ENCODE measurements at places on chromosomes 16 and 17.

- DNase-seq: no peak
Measured at GRCh38 chr17:48102043-48102750, 919 bp upstream of the CBX1 start.

DNA sequence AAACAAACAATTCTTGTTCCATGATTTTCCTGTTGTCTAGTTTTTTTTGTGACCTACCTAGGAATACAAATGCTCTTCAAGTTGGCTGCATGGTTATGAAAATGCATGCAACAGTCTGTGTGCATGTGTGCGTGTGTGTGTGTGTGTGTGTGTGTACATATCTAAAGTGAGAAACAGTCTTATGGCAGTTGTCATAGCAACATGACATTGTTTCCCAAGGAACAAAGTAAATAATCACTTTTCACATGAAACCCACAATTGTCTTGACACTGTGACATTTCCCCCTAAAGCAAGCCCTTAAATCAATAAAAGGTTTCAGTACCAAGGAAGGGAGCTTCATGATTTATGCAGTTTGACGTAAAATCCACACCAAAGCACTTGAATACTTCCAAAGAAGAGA is 758.4 kb downstream of the CDH8 start:
- DNase-seq: no peak

DNA sequence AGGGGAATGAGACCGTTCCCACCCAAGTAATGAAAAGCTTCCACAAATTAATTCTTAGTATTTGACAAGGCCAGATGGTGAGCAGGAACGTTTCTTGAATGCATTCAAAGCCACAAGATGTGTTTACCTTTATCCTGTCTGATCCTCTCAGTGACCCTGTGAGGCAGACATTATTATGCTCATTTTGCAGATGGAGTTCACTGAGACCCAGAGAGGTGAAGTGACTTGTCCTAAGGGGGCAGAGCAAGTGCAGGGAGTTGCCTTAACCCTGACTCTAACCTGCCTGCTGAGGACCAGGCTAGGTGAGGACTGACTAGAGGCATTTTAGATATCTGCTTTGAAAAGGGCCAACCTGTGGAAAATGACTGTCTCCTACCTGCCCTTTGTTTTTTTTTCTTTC is 156.7 kb downstream of the HAPSTR1 start:
- DNase-seq: no peak

GRCh38 chr16:4654011-4654963 is 29.7 kb downstream of the MGRN1 start:
- no peak for DNase-seq

- DNase-seq: no peak
Measured at GRCh38 chr17:3845291-3845620, 790 bp downstream of the NCBP3 start.

DNA sequence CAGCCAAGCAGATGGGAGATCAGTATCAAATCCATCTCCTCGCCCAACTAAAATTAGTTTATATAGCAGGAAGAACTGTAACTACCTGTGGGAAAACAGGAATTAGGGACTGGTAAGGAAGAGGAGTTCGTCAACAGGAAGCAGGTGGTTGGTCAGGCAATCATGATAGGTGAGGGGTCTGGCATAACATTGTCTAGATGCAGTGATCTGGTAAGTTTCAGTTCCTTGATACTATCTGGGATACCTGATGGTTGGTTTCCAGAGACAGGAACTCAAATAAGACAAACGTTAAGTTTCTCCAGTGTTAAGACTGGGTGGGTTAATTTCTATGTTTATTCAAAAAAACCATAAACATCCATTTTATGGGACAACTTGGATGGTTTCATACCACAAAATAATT is 53.8 kb downstream of the CEP112 start:
- DNase-seq: no peak

DNA sequence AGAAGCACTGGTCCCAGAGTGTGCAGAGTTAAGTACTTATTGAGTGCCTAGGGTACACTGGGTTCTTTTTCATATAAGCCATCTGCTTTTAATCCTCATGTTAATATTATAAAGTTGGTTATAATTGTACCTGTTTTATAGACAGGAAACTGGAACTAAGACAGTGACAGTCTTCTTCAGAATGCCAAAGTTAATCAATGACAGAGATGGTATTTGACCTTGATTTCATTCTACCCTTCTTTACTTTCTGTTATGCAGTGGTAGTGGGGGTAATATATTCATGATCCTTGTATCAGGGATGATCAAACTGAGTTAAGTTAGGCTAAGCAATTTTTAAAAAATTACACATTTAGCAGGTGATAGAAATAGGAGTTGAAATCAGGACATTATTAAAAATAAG is 108.6 kb upstream of the GOT2 start:
- DNase-seq: no peak

- no peak for DNase-seq
Measured at GRCh38 chr16:2090777-2091546, 43.2 kb downstream of the TSC2 start.

DNA sequence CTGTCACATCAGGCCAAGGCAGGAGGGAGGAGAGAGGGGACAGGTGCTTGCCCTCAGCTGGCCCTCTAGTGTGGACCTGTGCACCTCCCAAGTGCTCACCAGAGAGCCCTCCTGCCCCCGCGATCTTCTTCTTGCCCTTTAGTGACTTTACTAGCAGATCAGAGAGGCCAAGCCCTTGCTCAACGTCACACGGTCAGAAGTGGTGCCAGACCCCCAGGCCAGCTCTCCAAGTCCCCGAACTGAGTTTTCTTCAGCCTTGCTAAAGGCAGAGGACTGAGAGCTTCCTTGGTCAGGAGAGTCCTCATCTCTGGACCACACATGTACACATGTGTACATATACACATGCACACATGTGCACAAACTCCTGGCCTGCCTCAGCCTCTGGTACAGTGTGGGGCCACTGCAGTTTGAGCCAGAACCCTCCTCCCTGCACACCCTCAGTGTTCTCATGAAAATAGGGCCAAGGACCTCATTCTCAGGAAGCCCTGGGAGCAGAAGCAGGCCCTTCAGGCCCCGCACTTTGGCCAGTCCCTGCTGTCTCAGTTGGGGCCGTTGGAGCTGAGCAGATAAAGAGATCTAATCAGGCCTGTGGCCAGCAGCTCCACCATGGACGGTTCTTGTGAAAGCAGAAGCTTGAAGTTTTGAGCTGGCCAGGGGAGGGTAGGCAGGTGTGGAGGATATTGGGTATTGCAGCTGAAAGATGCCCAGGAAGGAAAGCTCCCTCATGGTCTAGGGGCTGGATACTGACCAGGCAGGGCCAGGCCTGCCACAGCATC is 7.4 kb upstream of the EPX start:
- DNase-seq: no peak

GRCh38 chr16:23293016-23293415 is 9.1 kb upstream of the SCNN1B start:
- no peak for DNase-seq

DNA sequence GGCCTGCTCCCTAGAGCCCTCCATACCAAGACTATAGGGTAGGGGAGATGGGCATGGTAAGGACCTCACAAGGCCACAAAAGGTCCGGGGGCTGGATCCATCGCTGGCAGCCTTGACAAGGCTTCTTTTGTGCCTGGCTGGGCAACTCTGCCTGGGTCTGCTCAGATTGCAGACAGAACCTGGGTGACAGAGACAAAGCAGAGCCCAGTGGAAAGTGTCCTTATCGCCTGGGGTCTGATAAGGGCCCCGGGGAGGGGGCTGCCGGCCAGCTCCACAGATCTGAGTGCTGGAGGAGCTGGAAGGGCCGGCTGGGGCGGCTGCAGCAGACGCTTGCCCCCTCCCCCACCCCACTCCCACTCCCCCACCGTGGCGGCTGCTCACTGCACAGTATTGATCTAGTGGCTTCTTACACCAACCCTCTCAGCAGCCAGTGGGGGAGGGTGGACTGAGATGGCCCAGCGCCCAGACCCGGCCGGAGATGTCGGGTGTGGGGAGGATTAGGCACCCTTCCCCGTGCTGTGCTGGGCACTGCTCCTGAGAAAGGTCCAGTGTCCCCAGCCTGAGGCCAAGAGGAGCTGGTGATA is 7.2 kb downstream of the MMP15 start:
- no peak for DNase-seq

DNA sequence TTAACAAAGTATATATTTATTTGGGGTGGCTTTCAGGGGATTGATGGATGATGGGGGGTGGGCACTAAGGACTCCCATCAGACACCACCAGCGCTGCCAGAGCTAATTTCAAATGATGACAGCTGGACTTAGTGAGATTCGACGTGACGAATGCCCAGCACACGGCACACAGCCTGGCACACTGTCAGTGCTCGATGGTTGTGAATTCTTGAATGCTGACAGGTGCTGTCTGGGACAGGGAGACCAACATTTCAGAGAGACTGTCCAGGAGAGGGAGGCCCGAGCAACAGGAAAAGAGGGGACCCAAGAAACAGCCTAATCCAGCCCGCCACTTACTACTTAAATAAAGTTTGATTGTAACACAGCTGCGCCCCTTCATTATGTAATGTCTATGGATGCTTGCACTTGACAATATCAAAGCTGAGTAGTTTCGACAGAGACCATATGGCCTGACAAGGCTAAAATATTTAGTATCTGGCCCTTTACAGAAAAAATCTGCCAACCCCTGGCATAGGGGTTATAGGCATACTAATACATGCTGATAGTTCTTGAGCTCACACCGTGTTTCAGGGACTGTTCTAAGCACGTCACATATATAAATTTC is 6.2 kb upstream of the MPRIP start:
- no peak for DNase-seq

DNA sequence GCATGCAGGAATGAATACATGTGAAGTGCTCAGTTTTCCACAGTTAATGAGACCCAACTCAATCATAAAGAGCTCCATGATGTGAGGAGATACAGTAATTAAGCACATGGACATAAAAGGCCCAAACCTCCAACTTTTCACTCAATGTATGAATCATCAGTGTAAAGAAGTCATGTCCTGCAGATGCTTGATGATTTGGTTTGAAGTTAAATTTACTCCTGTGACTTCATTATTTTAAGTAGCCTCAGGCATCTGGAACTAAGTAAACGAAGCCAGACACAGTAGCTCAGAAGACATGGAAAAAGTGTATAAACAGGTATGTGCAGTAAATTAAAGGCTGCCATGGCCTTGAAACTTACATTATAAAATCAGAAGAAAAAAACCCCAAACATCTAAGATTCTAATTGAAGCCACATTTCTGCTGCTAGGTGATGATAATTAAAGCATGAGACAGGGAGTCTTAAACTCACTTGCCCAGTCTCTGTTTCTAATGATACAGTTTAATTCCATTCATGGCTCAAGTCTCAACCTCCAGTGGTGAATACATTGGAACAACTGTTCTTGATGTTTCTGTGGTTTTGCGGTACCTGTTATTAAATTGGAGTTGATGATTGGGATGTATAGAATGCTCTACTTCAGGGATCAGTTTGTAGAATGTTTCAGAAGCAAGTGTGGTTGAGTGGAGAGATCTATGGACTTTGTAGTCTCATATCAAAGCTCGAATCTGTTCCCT is 28.9 kb upstream of the CCL2 start:
- DNase-seq: no peak

- no peak for DNase-seq
Measured at GRCh38 chr16:83305092-83305491, 502.7 kb upstream of the HSBP1 start.

DNA sequence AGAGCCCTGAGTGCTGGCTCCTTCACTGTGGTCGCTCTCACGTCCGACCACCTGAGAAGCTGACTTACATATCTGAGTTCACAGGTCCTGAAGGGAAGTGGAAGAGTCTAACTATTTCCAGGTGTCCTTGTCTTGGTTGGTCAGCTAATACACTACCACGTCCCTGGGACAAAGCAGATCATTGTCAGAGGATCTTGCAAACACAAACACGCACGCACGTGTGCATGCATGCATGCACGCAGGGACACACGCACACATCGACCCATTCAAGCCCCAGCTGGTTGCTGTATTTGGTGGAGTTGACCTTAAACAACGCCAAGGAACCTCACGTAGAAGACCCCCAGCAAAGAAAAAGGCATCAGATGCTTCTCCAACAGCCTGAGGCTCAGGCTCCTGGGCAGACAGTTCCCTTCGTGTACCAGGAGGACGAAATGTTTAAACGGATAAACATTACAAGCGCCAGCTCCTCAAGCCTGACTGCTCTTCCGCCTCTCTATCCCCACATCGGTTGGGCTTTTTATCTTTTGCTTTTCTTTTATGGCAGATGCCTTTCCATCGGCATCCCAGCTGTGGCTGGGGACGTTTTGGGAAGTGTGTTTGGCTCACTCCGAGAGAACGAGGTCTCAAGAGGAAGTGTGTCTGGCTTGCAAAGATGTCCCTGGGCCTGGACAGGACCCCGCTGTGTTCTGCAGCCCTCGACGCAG is 95.8 kb downstream of the TBC1D16 start:
- no peak for DNase-seq

DNA sequence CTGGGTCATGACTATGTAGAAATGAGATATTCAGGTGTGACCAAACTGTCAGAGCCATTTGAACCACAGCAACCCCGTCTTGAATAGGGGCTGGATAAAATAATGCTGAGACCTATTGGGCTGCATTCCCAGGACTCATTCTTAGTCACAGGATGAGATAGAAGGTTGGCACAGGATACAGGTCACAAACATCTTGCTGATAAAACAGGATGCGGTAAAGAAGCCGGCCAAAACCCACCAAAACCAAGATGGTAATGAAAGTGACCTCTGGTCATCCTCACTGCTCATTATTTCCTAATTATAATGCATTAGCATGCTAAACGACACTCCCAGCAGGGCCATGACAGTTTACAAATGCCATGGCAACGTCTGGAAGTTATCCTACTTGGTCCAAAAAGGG is 545.5 kb downstream of the TMEM114 start:
- DNase-seq: no peak

DNA sequence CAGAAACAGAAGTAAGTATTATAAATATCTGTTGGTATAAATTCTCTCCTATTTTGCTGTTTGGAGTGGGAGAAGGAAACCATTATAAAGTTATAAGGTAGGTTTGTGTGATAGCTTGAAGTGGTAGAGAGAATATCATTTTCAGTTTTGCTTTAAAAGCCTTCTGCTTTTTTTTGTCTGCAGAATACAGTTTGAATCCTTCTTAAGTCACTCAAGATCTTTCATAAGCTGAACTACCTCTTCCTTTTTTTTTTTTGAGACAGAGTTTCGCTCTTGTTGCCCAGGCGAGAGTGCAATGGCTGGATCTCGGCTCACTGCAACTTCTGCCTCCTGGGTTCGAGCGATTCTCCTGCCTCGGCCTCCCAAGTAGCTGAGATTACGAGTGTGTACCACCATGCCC is 9.0 kb downstream of the ATAD5 start:
- DNase-seq: no peak

All from CMK (cell line).